ENCODE measurements at places on chromosomes 3 and 15. TPM values are rescaled to one million over a fixed set of nuclear protein-coding genes. Genes with fewer than 3 reads are reported as not detected.

GRCh38 chr3:127428344-127428997 lies 140.6 kb upstream of the PRR20G start:
- no peaks in the 10 kb centered on the region for H3K36me3 ChIP-seq
- no peak overlapping the region for H3K4me3 ChIP-seq
- no peak for DNase-seq
- no peaks in the 10 kb centered on the region for H3K4me1 ChIP-seq

- H3K4me3 ChIP-seq, result no peak overlapping the region
- no peaks in the 10 kb centered on the region for H3K36me3 ChIP-seq
- H3K27me3 ChIP-seq, result no peaks in the 10 kb centered on the region
- no peak for DNase-seq
- H3K27ac ChIP-seq, result no peak overlapping the region
Observed at GRCh38 chr3:118949113-118949760, 85.4 kb downstream of the IGSF11 start.

DNA sequence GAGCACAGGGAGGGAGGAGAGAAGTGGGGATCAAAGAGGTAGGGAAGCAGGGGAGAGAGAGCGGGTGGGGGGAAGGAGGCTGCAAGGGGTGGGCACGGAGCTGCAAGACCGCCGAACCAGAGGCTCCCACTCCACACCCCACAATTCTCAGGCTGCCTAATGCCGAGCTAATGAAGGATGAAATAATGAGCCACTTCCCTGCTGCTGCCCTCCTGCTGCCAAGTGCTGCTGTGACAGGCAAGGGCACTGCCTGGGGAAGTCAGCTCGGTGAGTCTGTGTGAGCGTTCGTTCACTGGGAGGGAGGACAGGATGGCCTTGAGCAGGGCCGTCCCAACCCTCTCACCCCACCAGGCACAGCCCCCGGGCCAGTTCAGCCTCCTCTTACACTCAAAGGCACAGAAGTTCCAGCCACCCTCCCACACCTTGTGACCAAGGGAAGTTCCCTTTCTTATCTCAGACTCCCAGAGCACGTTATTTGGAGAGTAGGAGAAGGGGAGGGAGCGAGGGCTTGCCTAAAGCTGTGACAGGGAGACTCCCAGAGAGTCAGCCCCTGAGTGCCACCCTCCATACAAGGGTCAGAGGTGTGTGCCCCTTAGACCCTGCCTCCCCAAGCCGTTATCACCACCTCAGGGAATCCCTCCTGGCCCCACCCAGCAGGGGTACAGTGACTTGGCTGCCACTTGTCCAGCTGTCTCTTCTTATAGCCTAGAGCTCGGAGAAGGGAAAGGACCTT lies 12.4 kb downstream of the GLYCTK start:
- peak overlapping the region; percentile 74 for H3K27ac ChIP-seq
- no peaks in the 10 kb centered on the region for H3K36me3 ChIP-seq
- no peaks in the 10 kb centered on the region for H3K27me3 ChIP-seq
- no peak overlapping the region for H3K4me3 ChIP-seq

GRCh38 chr15:82599862-82600261 lies 47.3 kb downstream of the CPEB1 start:
- peaks cover 13% of the 10 kb centered on the region for H3K27me3 ChIP-seq
- H3K4me1 ChIP-seq, result no peaks in the 10 kb centered on the region
- H3K4me3 ChIP-seq, result no peak overlapping the region
- DNase-seq, result no peak

- H3K27me3 ChIP-seq, result no peaks in the 10 kb centered on the region
- H3K4me1 ChIP-seq, result no peaks in the 10 kb centered on the region
- H3K36me3 ChIP-seq, result no peaks in the 10 kb centered on the region
- no peak for DNase-seq
Observed at GRCh38 chr3:115927197-115927596, 303.9 kb downstream of the GAP43 start.

GOLGA6L4 gene
- 0.12 TPM for total RNA-seq

CIB2 gene
- 18.5 TPM for total RNA-seq
